ENCODE measurements at places on chromosomes 5 and 9.

GRCh38 chr9:129331772-129332500, 153.9 kb upstream of the IER5L start:
- no peak for DNase-seq

DNA sequence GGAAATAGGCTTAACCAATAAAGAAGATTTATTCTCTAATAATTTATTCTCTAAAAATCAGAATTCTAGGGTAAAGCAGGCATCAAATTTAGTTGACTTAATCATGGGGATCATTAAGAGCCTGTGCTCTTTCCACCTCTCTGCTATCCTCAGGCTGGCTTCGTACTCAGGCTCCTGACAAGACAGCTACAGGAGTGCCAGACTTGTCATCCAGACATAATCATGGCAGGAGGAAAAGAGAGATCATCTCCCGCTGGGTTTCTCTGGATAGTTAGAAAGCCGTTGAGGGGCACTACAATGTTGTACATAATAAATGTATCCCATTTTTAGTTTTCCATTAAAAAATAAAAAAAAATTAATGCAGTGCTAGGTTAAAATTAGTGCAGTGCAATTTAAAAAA, 171.9 kb downstream of the SEC61B start:
- DNase-seq: no peak

GRCh38 chr9:116504893-116505480, 182.1 kb upstream of the TRIM32 start:
- DNase-seq: no peak

GRCh38 chr9:130939405-130940026, 469 bp upstream of the FIBCD1 start:
- no peak for DNase-seq

- DNase-seq: no peak
These were observed 76.1 kb upstream of the CXCL14 start for GRCh38 chr5:135654761-135655467.

GRCh38 chr5:181189962-181190710, 14.9 kb downstream of the TRIM7 start:
- DNase-seq: no peak

- no peak for DNase-seq
These were observed 80.9 kb upstream of the IL33 start for GRCh38 chr9:6134661-6135180.

DNA sequence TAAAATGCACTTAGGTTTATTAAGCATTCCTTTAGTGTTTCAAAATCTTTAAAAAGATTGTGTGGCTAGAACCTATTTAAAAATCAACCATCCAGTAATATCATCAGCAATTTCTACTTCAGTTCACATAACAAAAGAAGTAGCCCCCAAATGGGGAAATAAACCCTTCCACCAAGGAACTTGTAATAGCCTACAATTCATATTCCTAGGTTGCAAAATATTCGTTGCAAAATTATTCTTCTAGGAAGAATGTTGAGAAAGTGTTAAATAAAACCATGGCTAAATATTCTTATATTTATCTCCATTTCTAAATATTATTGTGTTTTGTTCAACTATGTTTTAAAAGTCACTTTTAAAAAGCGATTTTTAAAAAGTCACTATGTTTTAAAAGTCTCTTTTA, 177.9 kb upstream of the PRLR start:
- DNase-seq: no peak

- no peak for DNase-seq
These were observed 1879.9 kb upstream of the ACO1 start for GRCh38 chr9:30504502-30504905.

DNA sequence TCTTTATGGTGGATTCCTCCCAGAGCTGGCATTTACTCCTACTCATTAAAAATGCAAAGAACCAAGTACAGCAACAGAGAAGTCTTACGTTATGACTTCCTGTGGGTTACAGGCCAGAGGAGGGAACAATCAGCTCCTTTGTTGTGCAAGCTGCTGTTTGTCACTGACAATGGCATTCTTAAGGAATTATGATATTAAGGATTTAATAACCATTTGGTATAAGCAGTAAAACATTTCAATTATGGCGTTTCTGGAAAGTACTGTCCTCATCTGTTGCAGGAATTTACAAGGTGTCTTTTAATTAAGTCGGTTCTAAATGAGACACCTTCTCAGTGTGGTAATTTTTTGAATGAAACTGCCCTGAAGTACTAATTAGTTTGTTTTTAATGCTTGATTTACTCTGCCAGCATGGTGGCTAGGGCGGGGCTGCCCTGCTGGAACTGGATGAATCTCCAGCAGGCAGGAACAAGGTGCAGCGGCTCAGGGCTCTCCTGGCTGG, 49.1 kb upstream of the VDAC1 start:
- DNase-seq: peak; percentile 53

DNA sequence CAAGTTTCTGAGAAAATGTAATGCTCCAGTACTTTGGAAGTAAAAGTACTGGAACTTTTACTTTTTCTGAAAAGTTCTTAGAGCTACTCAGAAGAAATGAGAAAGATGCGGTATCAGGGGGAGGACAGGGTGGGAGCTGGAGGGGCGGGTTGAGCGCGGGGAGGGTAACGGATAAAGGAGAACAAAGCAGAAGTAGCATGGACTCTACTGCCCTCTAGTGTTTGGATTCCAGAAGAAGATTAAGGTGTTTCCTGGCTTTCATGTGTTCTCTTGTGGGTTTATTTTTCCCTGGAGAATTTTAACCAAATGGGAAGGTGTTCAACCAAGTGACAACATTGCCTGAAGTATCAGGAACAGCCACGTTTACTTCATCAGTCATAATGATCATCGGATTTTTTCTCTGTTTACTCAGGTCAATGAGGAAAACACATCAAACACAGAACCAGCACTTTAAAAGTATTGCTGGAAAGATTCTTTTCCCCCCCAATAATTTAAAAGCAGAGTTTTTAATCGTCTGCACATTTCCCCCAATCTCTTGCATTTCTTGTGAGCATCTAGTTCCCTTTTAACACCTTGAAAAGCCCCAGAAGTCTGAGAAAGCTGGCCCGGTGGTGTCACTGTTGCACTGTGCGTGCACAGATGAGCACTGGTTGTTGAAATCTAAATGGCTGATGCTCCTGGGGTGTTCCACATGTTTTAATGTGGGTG, 190.6 kb downstream of the MPDZ start:
- DNase-seq: no peak

GRCh38 chr5:126516133-126516532, 78.9 kb downstream of the ALDH7A1 start:
- DNase-seq: no peak

- DNase-seq: no peak
These were observed 49.5 kb downstream of the C5orf22 start for GRCh38 chr5:31581498-31582099.

Measured in stimulated activated naive CD4-positive, alpha-beta T cell (primary cell).